ENCODE measurements at places on chromosomes 16 and 17.

DNA sequence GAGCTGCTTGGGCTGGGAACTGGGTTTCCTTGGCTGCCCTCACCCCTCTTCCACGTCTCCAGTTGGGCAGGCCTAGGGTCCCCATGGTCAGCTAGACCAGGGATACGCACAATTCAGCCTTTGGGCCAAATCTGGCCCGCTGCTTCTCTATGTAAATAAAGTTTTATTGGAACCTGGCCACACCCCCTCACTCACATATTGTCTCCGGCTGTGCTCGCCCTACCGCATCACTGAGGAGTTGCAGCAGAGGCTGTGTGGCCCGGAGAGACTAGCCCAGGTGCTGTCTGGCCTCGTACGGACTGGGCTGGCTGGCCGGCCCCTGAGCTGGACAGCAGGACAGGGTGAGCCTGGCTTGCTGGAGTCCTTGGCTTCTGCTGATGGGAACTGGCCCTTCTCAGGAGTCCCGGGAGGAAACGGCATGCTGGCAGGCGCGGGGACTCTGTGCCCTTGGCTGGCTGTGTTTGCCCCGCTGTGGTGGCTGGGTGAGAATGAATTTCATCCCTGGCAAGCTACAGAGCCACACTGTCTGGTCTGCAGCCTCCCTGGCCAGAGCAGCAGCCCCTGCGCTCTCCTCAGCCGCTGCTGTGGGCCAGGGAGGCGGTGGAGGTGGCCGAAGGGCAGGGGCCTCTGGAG lies 82.0 kb downstream of the ENGASE start:
- no peak for DNase-seq

DNA sequence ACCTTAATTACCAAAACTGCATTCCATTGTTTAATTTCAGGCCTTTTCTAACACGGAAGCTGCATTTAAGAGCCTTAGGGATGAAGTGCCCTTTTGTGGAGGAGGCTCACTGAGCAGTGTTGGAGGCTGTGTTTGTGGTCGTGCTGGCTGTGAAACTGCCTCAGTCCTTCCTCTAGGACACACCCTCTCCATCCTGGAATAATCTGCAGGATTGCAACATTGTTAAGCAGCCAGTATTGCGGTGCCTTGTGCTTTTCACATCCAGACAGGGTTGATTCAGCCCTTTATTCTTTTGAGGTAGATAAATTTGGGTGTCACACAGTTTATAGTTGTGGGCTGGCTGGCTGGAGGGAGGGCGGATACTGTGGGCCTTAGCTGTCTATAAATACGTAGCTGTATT lies 141.6 kb downstream of the CDRT15L2 start:
- no peak for DNase-seq

GRCh38 chr17:81422776-81423697 lies 27.8 kb downstream of the BAHCC1 start:
- DNase-seq = no peak

DNA sequence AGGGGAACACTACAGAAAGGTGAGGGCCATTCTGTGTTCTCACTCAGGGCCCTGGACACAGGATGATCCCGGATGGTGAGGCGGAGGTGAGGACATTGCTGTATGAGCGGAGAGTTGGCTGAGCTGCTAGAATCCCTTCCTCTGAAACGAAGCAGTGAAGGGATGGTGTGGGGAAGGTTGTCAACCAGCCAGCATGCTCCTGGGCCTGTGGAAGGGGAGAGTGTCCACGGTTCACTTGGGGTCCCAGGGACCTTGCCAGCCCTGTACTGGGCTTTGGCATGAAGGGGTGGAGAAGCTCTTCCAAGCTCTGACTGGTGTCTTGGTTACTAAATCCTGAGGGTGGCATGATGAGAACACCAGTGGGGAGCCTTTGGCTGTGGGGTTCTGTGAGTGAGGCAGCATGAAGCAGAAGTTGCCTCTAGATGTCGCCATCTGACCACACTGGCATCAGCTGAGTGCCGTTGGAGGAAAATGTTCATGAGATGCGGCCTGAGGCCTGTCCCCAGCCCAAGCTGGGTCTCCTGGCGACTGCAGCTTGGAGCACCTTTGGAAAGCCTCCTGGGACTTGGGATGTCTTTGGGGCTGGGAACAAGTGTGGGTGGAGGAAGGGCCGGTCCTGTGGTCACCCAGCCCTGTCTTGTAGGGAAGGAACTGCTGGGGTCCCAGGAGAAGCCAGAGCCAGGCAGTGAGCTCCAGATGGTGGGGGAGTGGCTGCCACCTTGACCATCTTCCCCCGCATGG lies 14.8 kb downstream of the PDP2 start:
- DNase-seq = no peak

- no peak for DNase-seq
Measured at GRCh38 chr17:60086818-60087591, 8.3 kb upstream of the HEATR6 start.

DNA sequence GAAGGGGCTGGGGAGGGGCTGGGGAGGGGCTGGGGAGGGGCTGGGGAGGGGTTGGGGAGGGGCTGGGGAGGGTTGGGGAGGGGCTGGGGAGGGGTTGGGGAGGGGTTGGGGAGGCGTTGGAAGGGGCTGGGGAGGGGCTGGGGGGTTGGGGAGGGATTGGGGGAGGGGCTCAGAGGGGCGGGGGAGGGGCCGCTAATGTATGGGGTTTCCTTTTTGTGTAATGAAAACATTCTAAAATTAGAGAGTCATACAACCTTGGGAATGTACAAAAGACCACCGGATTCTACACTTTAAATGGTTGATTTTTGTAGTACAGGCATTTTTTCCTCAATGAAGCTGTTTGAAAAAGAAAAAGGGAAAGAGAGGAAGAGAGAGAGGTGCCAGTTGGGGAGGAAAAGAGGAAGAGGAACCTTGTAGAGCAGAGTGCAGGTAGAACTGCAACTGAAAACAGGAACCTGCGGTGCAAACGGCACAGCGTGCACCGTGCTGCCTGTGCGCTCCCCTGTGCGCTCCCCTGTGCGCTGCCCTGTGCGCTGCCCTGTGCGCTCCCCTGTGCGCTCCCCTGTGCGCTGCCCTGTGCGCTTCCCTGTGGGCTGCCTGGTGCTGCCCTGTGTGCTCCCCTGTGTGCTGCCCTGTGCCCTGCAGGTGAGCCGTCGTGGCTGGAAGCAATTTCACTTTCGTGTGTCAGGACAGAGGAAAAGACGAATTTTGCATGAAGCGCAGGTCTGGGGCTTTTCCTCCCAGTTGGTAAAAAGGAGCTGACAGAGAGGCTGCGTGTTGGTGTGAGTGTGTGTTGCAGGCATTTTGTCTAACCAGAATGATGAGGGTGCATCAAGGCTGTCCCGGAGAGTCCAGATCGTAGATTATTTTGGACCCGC lies 40.8 kb downstream of the METRNL start:
- no peak for DNase-seq

- no peak for DNase-seq
Measured at GRCh38 chr17:8188263-8188839, 1.6 kb downstream of the BORCS6 start.
